Upper lobe of right lung (tissue), 1 donor: ENCODE measurements at places on chromosomes 5 and 9.

DNA sequence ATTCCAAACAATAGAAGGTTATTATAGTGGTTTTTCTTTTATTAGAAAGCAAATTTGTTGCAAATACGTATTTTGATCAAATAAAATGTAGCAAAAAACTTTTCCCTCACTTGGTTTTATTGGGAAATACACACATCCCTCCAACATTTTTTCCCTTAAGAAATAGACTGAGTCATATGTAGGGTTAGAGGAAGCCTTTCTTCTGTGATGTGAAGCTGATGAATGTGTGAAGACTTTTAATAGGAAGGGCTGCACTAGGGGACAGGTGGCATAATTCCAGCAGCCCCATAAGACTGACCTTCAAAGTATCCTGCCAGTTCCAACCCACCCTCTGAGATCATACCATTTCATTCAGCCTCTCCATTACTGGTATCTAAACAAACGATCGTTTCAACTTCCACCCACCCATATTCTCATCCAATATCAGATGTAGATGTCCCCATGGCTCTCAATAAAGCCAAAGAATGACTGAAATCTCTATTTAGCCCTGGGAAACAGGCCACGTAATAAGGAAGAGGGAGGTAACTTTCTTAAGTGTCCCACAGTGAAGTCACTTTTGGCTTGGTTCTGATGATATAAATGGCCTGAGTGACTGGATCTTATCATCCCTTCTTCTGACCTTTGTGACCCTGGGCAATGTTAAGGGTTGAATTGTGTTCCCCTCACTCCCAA lies 64.7 kb upstream of the LPAR1 start:
- no peak for DNase-seq

DNA sequence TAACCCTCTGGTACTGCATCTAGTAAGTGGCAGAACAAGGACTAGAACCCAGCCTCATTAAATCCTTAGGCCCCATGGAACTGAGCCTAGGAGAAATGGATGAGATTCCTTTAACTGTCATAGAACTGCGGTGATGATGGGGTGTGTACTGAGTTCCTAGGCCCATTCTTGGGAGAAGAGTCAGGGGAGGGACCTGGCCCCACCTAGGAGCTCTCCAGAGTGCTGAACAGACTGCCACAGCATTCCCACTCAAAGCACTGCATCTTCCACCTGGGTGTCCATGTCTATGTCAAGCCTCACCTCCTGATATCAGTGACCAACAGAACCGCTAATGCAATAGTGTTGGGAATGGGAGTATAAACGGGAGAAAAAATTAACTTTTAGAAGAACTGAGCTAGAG lies 36.6 kb downstream of the TTLL11 start:
- DNase-seq, result no peak

GRCh38 chr5:68432682-68433081 lies 217.1 kb downstream of the PIK3R1 start:
- DNase-seq, result no peak

DNA sequence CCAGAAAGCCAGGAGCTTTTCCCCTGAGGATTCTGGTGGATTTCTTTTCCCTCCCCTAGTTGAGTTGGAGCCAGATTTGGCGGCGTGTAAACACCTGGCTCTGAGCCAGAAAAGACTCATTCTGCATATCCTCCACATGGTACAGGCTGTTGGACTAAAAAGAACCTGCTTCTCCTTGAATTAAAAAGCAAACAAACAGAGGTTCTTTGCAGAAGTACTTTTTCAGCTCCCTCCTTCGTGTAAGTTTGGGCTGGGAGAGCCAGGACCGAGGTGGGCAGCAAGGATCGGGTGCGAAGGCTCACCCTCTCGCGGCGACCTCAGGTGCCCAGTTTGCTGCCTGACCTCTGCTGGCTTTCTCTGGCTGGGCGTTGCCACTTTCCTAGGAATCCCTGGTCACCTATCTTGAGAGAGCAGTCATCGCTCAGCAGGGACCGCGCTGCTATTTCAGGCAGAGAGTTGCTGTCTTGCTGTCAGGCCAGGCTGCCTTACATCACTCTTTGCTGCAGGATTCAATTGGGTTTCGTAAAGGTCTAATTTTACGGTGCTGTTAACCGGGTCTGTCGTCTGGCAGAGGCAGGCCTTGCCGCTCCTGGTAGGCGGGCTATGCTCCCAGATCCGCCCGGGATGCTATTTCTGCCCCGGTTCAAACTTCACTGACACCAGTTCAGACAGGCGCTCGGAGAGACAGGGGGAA lies 3.2 kb downstream of the PAPPA start:
- peak; percentile 66 for DNase-seq

GRCh38 chr9:136515276-136515675 lies 30.6 kb downstream of the NOTCH1 start:
- no peak for DNase-seq

GRCh38 chr9:136342181-136343120 lies 15.1 kb downstream of the GPSM1 start:
- DNase-seq, result peak; percentile 92
